ENCODE measurements at places on chromosomes 5 and 9.

GRCh38 chr9:14306188-14306587, 7.8 kb downstream of the NFIB start:
- no peak for DNase-seq

- DNase-seq: no peak
Measured at GRCh38 chr5:14896131-14896530, 24.6 kb upstream of the ANKH start.

DNA sequence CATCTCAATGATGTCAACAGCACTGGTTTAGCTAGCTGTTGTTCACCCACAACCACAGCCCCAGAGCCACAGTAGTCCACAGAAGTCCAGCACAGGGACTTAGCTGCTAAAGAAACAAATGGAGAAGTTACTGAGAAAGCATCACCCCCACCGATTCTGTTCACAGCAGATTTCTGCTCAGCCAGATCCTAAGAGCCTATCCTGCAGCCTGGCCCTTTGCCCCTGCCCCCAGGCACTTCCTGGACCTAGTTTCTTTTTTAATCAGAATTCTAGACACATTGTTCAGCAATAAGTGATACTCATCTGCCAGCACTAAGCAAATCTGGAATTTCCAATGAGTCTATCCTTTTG, 7.4 kb downstream of the B4GALT1 start:
- peak; percentile 45 for DNase-seq

- no peak for DNase-seq
Measured at GRCh38 chr5:128597156-128597555, 59.1 kb upstream of the FBN2 start.

DNA sequence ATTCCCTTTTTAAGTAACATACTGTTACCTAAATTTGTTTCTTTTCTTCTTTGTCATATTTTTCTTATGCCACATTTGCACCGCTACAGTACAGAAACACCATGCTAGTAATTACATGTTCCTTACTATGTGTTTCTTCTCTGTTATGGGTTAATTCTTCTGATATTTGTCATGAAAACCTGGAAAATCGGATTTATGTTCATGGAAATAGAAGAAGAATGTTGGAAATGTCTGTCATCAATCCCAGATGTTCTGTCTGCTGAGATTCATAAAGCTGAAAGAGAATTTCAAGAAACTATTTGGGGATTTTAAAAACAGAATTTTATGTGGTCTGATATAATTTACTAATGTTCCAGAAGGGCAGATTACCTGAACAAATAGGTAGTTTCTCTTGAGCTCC, 305.2 kb upstream of the NREP start:
- DNase-seq: no peak

DNA sequence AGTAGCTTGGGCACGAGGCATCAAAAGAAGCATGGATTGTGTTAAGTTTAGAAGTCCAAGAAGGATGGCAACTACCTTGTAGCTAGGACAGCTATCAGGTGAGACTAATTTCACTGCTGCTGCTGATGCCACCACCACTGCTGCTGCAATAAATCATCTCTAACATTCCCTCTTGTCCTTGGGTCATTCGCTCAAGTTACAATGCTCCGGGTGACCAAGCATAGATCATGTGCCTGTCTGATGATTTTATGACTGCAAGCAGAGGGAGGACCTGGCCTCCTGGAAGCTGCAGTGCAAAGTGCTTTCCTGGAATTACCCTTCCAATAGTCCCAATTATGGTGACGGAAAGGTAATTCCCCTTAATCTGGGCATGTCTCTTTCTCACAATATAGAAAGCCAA, 334.4 kb downstream of the PRELID2 start:
- DNase-seq: no peak

GRCh38 chr9:70159630-70160029, 99.1 kb upstream of the SMC5 start:
- no peak for DNase-seq

DNA sequence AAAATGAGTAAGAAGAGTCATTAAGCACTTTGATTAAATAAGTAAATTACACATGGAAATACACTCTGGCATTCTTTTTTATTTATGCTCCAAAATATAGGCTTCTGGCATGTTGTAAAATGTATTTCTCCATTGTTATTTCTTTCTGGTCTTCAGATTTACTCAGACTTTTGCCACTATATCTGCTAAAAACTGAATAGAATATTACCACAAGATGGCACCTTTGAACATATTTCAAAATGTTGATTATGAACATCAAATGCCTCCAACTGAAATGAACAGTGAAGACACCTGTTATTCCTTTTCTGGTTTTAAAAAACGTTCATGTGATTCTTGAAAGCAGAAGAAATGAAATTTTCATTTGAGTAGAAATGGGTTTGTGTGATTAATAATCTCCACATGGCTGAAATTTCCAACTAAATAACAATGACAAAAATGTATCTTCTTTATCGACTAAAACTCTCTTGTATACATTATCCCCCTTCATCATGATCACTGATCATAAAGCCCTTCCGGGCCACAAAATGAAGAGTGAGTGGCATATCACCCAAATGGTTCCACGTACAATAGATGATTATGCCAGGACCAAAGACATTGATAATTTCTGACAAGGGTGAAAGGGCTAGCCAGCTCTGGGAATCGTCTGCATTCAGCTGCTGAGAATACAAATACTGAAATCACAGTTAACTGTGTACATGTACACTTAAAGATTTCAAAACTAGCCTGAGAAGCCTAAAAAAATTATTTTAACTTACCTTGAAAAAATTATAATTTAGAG, 23.8 kb downstream of the TYRP1 start:
- no peak for DNase-seq

DNA sequence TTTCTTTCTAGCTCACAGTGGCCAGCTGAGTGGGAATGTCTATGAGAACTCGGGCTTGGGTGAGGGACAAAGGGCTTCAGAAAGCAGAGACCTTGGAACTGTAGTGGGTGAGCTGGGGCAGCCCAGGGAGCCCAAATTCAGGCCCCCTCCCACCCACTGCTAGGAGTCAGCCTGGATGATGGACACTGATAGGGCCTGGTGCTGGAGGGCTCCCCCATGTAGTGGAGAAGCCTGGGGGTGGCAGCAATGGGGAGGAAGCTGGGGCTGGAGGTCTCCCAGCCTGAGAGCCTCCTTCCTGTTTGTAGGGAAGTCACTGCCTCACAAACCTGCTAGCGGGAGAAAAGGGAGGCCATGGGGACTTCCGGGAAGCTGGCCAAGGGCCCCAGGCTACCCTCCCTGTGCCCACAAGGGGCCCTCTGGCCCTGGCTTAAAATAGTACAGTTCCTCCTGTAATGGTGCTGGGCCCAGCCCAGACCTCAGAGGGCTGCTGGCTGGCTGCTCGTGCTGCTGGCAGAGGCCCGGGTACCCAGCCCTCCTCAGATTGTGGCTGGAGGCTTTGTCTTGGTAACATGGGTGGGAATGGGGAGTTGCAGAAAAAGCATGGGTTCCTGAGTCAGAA, 6.3 kb upstream of the NR5A1 start:
- no peak for DNase-seq

- no peak for DNase-seq
Measured at GRCh38 chr5:55997742-55998351, 3.1 kb upstream of the IL6ST start.

- no peak for DNase-seq
Measured at GRCh38 chr5:89869346-89869745, 540.2 kb downstream of the CETN3 start.

- DNase-seq: no peak
Measured at GRCh38 chr9:31604531-31604930, 779.9 kb upstream of the ACO1 start.

DNA sequence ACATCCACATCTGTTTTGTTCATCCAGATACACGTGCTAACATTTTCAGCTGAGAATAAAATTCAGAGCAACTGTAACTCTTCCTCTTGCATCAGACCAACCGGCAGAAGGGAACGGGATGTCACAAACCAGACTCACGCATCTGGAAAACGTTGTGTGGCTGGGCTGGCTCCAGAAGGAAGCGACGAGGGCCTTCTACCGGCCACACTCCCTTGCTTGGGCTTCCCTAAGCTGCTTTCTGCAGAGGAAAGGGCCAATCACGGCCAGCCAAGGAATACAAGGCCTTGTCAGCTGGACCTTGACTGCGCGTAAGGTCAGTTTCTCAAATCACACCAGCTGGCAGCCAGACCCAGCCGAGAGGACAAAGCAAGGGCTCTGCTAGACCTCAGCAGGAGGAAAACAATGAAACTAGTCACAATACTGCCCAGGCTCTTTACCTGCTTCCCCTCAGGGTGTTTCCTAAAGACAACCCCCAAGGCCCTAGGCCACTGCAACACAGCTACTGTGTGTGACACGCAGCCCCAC, 106.1 kb downstream of the THBS4 start:
- DNase-seq: peak; percentile 26

- DNase-seq: no peak
Measured at GRCh38 chr5:53360811-53361210, 119.6 kb upstream of the FST start.

DNA sequence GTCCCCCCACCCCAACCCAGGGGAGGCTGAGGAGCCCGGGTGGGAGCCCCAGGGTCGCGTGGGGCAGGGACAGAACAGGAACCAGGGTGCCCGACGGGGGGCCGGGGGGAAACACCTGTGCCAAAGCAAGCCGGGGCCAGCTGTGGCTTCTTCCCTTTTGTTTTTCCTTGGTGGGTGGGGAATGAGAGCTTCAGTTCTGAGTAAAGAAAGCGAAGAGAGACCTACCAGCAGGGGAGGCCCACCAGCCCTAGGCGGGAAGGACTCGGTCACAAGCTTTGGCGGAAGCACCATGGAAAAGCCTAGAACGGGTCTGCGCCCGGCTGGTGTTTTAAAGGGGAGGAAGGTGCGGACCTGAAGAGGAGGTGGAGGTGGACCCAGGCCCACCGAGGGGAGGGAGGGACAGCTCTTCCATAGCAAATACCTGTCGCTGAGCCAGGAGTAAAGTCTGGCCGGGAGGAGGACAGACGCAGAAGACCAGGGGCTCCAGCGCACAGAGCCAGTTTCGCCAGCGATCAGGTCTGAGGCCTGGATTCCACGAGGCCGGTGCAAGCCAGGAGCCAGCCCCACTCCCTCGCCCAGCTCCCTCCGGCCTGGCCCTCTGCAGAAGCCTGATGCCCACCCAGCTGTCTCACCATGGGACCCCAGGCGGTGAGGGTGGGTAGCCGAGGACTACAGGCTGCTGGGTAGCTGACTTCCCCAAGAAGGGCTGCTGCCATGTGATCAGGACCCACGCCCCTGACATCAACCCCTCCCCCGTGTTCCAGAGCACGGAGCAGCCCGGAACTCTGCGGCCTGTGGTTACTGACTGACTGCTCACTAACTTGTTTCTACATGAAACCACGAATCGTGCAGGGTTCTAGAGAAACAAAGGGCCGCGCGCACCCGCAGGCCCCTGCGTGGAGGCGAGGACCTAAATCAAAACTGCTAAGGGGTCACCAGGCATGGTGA, 849 bp upstream of the MGAT1 start:
- peak; percentile 29 for DNase-seq

- DNase-seq: no peak
Measured at GRCh38 chr5:2192496-2192895, 309.8 kb upstream of the IRX4 start.

DNA sequence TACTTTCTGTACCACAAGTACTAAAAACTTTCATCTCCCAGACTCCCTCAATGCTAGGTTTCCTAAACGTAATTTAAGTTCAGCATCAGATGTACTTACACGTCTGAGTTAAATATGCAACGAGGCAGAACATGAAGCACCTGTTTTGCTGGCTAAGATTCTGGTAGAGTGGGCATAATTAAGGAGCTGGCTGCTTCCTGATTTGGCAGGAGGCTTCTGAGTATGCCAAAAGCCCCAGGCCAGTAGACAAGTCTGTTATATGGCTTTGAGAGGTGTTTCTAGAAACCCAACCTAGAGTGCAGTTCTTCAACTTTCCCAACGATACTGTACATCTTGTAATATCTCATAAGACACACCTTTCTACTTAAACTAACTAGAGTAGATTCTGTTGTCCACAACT, 13.6 kb downstream of the TICAM2 start:
- no peak for DNase-seq

GRCh38 chr9:113619491-113620376, 156.2 kb downstream of the RGS3 start:
- no peak for DNase-seq

DNA sequence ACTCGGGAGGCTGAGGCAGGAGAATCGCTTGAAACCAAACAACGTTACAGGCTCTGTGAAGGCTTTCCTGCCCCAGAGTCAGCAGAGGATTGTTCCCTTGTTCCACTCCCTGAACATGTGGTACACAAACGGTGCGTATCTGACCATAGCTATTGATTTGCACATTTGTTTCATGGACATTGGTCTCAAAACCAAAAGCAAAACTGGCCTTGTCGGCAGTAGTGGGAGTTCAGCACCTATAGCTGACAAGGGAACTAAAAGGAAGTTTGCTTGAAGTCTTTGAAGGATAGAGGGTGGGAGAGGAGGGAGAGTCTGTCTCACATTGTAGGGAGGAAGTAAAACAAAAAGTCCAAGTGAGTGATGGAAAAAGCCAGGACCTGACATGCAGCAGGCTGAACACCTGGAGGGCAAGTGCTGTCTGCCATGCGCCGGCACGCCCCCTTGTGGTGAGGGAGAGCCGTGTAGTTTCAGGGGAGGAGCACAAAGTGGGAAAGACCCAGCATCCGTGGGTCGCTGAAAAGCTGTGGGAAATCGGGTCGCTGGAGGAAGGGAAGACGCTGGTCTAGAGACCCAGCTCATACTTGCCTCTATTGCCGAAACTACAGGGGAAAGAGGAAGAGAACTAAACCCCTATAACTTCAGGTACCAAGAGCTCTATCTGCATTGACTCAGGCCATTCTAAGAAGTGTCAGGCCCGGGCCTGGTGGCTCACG, 58.0 kb downstream of the RAD23B start:
- no peak for DNase-seq

GRCh38 chr9:68472119-68472518, 68.6 kb downstream of the TMEM252 start:
- DNase-seq: no peak

GRCh38 chr5:80146046-80146445, 109.8 kb downstream of the SERINC5 start:
- DNase-seq: no peak

DNA sequence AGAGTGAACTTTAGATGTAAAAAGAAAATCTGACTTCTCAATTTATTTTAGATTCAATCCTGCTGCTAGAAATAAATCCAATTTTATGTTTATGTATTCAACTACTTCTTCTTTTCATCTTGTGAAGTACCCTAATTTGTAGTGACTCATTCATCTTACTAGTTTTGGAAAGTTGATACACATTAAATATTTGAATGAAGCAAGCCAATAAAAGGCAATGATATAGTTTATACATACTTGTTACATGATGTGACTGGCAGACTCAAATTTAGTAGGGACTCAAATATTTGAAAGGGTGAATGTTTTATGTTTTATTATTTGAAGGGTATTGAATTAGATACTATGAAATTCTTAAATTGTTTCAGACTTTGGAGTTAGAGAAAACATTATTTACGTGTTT, 34.7 kb downstream of the CSNK1G3 start:
- DNase-seq: no peak

DNA sequence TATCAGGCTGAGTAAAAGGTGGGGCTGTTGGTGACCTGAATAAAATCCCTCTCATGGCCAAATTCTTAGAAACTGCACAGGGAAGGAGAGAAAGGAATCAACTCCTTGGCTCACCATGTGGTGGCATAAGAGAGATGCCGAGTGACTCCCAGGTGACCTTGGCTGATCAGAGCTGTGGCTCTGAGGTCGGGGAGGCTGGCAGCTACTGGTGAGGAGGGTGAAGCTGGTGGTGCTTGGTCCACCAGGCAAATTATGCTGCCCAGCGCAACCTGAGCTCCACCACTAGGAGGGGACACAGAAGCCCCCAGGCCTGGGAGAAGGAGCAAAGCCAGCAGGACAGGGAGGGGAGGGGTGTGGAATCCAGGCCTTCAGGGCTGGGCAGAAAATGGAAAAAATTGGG, 111.2 kb upstream of the IL12B start:
- DNase-seq: no peak

All from anterior cingulate cortex (tissue), 58 donors.